ENCODE measurements at places on chromosomes 2 and 18. TPM values are rescaled to one million over a fixed set of nuclear protein-coding genes. Genes with fewer than 3 reads are reported as not detected.

Gene PUS10
- total RNA-seq = 6.4 TPM

Gene SCTR
- total RNA-seq = not detected

Gene LMAN1
- total RNA-seq = 158 TPM

Gene CNRIP1
- 14.0 TPM for total RNA-seq

Gene ANKRD44
- 8.4 TPM for total RNA-seq

Gene AQP12B
- total RNA-seq = not detected

Gene G6PC2
- total RNA-seq = not detected

Gene DLGAP1
- not detected for total RNA-seq

Gene RUFY4
- not detected for total RNA-seq

Gene NCKAP1
- 195 TPM for total RNA-seq

Gene ASAP2
- 12.9 TPM for total RNA-seq

Gene SOCS6
- total RNA-seq = 23.8 TPM

Gene TSPYL6
- total RNA-seq = not detected

Gene FOXD4L1
- total RNA-seq = not detected

Gene RNU2-63P
- total RNA-seq = 34.9 TPM

Gene GAL3ST2
- not detected for total RNA-seq

Gene TUBA3E
- total RNA-seq = not detected

Gene NLRC4
- not detected for total RNA-seq

Gene C1QL2
- not detected for total RNA-seq

Gene DCAF17
- total RNA-seq = 21.2 TPM

Gene MXD1
- 3.1 TPM for total RNA-seq

Gene ZFAND2B
- total RNA-seq = 42.7 TPM

Gene RNF152
- total RNA-seq = 18.0 TPM
